ENCODE measurements at places on chromosomes 2 and 18.

DNA sequence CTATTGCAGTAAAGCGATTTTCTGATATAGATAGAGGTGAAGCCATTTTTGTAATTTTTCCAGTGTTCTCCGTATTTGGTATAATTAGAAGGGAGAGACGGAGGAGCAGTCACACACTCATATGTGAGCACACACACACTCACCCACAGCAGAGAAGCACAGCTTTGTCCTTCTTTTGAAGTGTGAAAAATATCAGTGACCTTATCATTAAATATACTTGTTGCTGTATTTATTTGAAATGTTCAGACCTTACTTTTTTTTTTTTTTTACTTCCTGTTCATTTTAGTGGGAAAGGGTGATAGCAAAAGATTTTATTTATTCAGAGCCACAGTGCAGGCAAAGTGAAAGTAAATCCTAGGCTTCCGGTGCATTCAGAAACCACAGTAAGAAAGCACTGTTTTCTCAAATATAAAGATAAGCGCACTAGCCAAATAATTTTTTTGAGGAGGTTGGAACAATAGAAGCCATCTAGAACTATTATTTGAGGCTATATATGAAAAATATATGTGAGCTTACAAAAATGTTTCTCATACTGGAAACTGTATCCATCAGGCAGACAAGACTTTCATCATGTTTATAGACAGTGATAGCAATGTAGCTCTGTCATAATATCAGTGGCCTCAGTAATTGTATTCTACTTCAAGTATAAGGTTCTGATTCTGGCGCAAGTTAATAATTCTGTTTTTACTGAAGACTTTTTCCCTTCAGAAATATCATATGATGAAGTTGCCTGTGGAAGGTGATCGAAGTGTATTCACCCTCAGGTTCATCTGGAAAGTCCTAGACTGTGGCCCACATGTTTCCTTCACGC, 37.2 kb downstream of the TSHZ1 start:
- DNase-seq, result no peak

DNA sequence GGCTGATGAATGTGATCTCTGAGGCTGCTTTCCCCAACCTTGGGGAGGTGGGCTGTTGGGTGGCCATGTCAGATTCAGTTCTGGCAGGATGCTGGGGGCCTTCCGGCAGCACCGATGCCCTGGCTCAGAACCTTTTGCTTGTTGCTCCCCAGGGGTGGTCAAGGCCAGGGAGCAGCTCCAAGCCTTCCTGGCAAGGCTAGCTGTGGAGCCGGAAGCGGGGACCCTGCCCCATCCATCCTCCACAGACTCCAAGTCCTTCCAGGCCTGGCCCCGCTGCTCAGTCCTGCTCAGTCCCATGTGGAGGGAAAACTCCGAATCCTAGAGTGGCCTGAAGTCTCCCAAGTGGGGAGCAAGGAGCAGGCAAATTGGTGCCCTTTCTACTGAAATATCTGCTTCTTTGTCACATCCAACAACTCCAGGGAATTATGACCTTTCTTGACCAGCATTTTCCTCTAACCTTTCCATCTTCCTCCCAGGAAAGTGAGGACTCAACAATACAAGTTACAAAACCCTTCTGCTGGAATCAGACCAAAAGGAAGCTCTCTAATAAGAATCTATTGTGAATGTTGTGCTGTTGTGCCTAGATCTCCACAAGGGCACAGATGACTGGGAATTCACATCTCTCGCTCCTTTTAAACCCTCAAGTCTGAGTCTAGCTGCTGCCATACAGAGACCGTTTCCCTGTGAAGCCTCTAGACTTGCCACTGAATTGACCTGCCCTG, 134.0 kb downstream of the MCFD2 start:
- DNase-seq, result no peak

DNA sequence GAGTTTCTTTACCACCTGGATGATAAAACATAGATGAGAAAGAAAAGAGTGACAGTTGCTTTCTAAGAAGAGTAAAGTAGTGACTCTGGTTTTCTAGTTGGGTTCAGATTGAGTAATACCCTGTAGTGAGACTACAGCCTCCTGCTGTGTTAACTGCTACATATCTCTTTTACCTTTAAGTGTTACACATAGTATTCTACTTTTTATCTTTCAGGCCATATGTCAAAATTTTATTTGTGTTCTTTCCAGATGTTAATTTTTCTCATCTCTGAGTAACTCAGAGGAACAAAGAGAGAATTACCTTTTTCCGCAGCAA, 348.2 kb downstream of the CTNNA2 start:
- no peak for DNase-seq

DNA sequence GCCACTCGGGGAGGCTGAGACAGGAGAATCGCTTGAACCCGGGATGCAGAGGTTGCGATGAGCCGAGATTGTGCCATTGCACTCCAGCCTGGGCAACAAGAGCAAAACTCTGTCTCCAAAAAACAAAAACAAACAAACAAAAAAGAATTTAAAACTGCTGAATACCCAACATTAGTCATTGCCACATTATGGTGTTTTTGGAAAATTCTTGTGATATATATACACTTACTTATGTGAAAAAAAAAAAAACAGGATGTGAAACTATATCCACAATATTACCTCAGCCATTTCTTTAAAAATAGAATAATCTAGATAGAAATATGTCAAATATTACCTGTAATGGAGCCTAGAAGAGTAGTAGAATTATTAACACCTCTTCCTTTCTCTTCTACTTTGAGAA, 288.3 kb upstream of the FN1 start:
- no peak for DNase-seq

DNA sequence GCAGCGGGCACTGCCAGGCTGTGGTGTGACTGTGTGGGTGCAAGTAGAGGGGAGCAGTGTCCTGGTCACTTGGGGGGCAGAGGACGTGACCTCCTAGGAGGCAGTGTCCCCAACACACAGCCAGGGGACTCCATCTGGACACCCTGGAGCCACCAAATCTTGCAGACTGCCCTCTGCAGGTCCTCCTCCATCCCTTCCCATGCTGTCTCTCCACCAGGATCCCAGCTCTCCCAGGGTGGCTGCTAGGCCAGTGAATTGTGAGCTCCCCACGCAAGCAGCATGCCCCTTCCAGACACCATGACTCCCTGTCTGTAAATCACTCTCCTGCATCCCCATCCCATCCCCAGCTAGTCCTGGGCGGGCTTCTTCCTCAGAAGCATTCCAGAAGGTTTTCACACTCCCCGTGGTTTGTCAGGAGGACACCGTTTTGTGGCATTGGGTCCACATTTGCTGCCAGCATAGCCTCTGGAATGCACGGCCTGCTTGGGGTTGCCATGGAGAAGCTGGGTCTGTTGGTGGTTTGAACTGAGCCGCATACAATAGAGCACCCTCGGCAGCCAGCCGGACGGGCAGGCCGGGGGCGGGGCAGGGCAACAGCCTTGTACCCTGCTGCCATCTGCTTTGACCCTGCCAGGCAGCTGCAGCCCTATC, 210.7 kb downstream of the KLHL29 start:
- no peak for DNase-seq

- no peak for DNase-seq
Measured at GRCh38 chr2:238974501-238975166, 126.7 kb downstream of the TWIST2 start.

- DNase-seq, result no peak
Measured at GRCh38 chr2:158385646-158386045, 70.9 kb downstream of the CCDC148 start.

DNA sequence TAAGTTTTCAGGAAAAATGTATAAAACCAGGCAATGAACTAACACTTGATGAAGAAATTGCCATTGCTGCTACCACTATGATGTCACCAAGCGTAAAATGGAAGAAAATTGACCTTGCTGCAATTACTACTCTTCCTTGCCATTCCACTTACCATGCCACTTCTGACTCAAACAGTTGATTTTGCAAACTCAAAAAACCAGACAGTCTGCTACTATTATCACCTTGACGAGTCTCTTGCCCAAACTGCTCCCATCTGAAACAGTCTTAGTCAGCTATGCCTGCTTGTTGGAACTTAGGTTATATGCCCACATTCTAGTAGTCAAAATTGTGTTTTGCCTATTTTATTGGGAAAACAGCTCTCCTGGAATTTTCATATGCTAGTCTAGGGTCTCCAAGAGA, 71.9 kb upstream of the SLC9A2 start:
- DNase-seq, result no peak

GRCh38 chr2:16525265-16525887, 140.3 kb downstream of the CYRIA start:
- no peak for DNase-seq

- no peak for DNase-seq
Measured at GRCh38 chr2:237132799-237133198, 47.1 kb downstream of the COPS8 start.

GRCh38 chr2:192696857-192697256, 502.1 kb upstream of the TMEFF2 start:
- no peak for DNase-seq

GRCh38 chr2:173026479-173026878, 49.2 kb upstream of the MAP3K20 start:
- no peak for DNase-seq

GRCh38 chr2:38823386-38823785, 45.4 kb downstream of the GEMIN6 start:
- no peak for DNase-seq

GRCh38 chr2:634636-635388, 42.4 kb downstream of the TMEM18 start:
- no peak for DNase-seq
